ENCODE measurements at places on chromosomes 3 and 15.

DNA sequence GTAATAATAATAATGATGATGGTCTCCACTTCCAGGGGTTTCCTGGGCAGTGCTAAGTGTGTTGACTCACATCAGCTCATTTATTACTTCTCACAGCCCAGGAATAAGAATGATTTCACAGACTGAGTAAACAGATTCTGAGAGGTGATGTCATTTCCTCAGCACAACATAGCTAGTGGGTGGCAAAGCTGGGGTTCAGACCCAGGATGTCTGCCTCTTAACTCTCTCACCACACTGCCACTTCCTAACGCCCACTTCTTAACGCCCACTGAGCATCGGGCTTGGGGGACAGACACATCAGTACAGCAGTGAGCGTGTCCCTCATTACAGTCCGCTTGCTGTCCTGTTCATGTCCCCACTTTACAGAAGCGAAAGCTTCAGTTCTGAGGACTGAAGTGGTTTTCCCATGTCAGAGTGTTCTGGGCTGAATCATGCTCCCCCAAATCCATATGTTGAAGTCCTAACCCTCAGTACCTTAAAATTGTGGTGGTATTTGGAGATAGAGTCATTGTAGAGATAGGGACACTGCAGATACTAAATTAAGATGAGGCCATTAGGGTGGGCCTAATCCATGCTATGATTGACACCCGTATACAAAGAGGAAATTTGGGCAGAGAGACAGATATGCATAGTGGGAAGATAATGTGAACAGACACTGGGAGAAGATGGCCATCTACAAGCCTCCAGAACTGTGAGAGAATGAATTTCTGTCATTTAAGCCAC lies 68.0 kb downstream of the ATP2B2 start:
- no peak for DNase-seq

GRCh38 chr15:44195151-44195740 lies at the start of gene FRMD5:
Gene FRMD5 (minus strand): TSS chr15:44195271.
- DNase-seq, result peak; percentile 94

DNA sequence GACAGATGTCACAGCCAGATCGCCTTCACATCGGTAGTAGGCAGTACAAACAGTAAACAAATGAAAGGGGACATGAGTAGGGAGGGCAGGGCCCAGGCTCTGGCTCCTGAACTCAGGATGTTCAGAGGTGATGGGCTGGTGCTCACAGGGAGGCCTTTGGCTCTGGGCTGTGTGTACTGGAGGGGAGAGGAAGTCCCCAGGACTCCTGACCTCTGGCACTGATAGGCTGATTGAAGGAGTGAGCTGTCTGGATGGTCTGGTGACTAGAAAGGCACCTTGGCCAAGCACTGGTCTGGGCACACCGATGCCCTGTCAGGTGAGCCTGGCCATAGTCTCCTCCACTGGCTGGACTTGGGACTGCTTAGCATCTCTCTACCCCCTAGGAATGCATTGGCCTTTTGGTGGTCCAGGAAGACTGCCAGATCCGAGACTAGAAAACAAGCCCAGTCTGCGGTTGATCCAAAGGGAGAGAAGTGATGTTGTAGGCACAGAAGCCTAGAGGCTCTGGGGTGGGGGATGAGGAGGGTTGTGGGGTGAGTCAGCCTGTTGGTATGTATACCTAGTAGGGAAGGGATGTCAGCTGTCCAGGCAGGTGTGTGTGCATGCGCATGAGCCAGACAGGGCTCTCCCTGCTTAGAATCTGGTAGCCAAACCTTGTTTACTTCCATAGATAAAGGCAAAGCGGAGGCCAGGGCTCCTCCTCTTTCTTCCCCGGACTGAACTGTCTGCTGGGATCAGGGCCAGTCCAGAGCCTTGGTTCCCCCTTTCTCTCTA lies 1.9 kb downstream of the SPINT1 start:
- no peak for DNase-seq

DNA sequence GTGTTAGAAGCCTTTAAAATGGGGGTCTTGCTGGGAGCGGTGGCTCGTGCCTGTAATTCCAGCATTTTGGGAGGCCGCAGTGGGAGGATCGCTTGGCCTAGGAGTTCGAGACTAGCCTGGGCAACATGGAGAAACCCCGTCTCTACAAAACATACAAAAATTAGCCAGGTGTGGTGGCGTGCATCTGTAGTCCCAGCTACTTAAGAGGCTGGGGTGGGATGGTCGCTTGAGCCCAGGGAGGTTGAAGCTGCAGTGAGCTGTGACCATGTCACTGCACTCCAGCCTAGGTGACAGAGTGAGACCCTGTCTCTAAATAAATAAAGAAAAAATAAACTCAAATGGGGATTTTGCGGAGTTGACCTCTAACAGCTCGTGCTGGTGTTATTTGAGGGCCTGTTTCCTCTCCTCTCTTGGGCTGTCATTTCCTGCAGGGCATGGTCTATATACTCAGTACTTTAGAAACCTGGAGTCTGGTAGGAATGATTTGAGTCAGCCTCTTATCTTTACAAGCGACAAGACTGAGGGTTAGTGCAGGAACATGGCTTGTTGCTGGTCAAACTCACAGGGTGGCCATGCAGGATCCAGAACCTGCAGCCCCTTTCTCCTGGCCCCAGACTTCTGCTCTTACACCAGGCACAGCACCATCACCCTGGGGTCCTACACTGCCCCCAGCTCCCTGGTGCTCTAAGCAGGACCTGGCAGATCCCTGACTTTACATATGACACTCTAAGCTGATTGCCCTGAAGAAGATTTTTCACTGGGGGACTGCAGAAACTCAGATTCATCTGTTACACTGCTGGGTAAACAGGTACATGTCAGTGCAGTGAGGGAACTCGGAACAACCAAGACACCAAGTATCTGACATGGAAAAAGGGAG lies 15.1 kb downstream of the EHD4 start:
- DNase-seq, result no peak

GRCh38 chr3:152258448-152259393 lies 10.0 kb upstream of the MBNL1 start:
- no peak for DNase-seq

GRCh38 chr3:157464321-157464720 lies 27.7 kb downstream of the PTX3 start:
- no peak for DNase-seq

DNA sequence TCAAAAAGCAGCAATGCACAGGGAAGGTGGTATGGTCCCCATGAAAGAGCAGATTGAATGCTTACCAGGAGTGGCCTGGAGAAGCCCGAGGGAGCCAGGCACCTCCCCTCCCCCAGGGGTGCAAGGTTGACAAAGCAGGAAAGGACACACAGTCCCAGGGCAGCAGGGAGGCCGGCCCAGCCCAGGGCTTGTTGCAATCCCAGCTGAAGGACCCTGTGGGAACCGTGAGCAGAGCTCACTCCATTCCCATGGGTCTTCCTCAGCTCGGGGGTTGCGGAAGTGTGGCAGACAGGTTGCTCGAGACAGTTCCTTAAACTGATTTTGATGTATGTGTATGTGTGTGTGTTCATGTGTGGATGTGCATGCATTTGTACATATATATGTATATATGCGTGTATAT lies 15.8 kb downstream of the UROC1 start:
- DNase-seq, result no peak

- peak; percentile 40 for DNase-seq
Observed at GRCh38 chr3:161559177-161559998, 62.8 kb downstream of the OTOL1 start.

DNA sequence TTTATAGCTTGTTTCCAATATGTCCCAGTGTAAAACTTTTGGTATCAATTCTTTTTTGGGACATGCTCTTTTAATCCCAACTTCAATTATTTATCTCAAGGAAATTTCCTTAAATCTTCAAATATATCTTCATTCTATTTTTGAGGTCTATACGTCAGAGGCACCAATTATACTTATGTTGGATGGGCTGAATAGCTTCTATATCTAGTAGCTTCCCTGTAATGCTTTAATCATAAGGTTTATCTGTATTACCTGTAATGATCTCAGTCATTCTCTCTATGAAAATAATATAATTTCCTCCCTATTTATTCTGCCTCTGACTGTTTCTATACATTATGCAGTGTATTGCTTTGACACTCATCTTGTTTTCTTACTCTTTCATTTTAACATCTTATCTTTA lies 29.9 kb upstream of the MCCC1 start:
- DNase-seq, result no peak
